ENCODE measurements at places on chromosomes 4 and X.

DNA sequence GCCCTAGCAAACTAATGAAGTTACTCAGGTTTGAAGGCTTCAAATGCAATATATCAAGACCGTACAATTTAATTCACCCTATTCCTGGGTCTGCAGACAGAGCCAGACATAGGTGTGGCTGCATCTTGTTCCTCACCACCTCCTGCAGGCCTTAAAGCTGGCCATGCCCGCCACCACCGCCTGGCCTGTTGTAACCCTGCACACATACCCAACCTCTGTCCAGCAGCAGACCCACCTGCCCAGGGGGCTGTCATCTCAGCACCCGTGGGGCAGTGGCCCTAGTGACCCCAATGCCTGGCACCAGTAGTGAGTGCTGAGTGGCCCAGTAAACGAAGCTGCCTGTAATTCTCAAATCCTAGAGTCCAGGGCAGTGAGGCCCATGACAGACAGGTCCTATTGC lies 40.7 kb downstream of the ZBTB49 start:
- no peak overlapping the region for H3K27ac ChIP-seq
- H3K36me3 ChIP-seq = no peaks in the 10 kb centered on the region
- H3K4me1 ChIP-seq = no peaks in the 10 kb centered on the region
- H3K4me3 ChIP-seq = no peak overlapping the region
- H3K27me3 ChIP-seq = no peaks in the 10 kb centered on the region

- H3K27me3 ChIP-seq = no peaks in the 10 kb centered on the region
- H3K36me3 ChIP-seq = no peaks in the 10 kb centered on the region
- H3K4me3 ChIP-seq = no peak overlapping the region
- H3K4me1 ChIP-seq = no peaks in the 10 kb centered on the region
- DNase-seq = no peak
- no peak overlapping the region for H3K27ac ChIP-seq
Measured at GRCh38 chrX:41435708-41436107, 11.4 kb upstream of the NYX start.

GRCh38 chr4:182537031-182537795 lies 294.0 kb downstream of the TENM3 start:
- no peak overlapping the region for H3K27ac ChIP-seq
- H3K36me3 ChIP-seq = no peaks in the 10 kb centered on the region
- H3K4me1 ChIP-seq = no peaks in the 10 kb centered on the region
- no peak for DNase-seq

GRCh38 chr4:2416564-2417225 lies 1.8 kb downstream of the ZFYVE28 start:
- H3K36me3 ChIP-seq = no peaks in the 10 kb centered on the region
- H3K27ac ChIP-seq = peak overlapping the region; percentile 75

DNA sequence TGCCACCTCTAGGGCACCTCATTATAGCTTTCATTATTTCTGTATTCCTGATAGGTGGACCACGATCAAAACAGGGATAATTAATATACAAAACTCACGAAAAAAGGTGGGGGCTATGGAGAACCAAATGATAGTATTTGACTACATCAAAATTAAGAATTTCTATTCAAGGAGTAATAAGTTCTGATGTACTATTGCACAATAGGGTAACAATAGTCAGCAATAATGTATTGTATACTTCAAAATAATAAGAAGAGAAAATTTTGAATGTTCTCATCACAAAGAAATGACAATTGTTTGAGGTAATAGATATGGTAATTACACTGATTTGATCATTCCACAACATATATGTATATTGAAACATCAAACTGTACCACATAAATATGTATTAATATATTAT lies 327.3 kb upstream of the TRAM1L1 start:
- no peaks in the 10 kb centered on the region for H3K4me1 ChIP-seq
- no peak for DNase-seq
- no peak overlapping the region for H3K4me3 ChIP-seq
- H3K27me3 ChIP-seq = no peaks in the 10 kb centered on the region

DNA sequence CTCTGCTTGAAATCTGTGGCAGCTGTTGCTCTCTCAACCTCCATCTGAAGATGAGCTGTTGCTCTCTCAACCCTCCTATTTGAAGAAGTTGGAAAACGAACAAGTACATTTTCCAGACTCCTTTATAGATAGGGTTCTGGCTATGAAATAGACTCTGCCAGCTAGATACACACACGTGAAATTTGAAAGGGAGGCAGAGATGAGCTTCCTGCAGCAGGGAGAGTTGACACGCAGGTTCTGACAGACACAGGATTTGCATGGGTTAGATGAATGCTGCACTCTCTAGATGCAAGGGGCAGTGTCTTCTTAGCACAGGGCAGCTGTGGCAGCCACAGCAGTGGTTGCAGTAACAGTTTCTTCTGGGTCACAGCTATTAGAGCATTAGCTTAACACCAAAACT lies 8.0 kb upstream of the PYURF start:
- H3K36me3 ChIP-seq = no peaks in the 10 kb centered on the region
- H3K4me3 ChIP-seq = no peak overlapping the region
- H3K27me3 ChIP-seq = no peaks in the 10 kb centered on the region
- peaks cover 4% of the 10 kb centered on the region for H3K4me1 ChIP-seq

- H3K27ac ChIP-seq = no peak overlapping the region
- H3K4me1 ChIP-seq = no peaks in the 10 kb centered on the region
- no peaks in the 10 kb centered on the region for H3K27me3 ChIP-seq
- H3K36me3 ChIP-seq = no peaks in the 10 kb centered on the region
- no peak overlapping the region for H3K4me3 ChIP-seq
Measured at GRCh38 chr4:127162741-127163140, 470.0 kb upstream of the INTU start.

DNA sequence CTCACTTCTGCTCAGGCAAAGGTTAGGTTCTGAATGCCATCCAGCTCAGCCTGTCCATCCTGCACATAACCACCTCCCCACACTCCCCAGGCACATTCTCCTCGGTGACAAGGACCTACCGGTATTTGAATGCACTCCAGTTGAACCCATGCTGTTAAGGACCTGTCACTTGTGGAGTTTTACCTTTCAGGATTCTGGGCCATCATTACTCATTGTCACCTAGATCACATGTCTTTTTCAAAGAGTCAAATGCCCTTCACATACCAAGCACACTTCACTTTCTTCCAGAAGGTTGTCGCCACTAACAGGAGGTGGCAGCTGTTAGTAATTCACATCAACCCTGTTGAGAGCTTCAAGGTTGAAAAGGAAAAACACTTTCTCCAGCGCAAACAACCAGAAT lies 218.3 kb downstream of the SOWAHB start:
- H3K27ac ChIP-seq = no peak overlapping the region
- no peaks in the 10 kb centered on the region for H3K27me3 ChIP-seq
- H3K4me3 ChIP-seq = no peak overlapping the region

- H3K27ac ChIP-seq = no peak overlapping the region
- H3K27me3 ChIP-seq = no peaks in the 10 kb centered on the region
- H3K4me3 ChIP-seq = no peak overlapping the region
- H3K4me1 ChIP-seq = no peaks in the 10 kb centered on the region
Measured at GRCh38 chr4:75432683-75433082, 81.5 kb downstream of the RCHY1 start.

DNA sequence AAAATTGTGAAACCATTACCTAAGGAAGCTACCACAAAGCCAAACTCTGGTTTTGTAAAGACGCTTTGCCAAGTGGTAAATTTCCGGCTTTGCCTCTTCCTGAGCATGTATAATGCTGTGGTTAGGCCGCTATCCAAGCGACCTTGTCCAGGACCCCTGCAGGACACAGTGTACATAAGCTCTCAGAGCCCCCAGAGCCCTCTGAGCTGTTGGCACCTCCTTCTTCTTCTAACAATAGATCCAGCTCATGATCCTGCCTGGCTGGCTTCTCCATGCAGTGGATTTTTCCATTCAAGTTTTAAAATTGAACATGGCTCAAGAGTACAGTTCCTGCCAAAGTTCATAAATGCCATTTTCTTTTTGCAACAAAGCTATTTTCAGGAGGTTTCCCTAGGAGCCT lies 326.7 kb downstream of the MAPK10 start:
- no peaks in the 10 kb centered on the region for H3K36me3 ChIP-seq
- H3K4me1 ChIP-seq = peaks cover 25% of the 10 kb centered on the region
- H3K27ac ChIP-seq = peak overlapping the region; percentile 62
- DNase-seq = no peak
- H3K4me3 ChIP-seq = no peak overlapping the region
- H3K27me3 ChIP-seq = no peaks in the 10 kb centered on the region

GRCh38 chrX:74458736-74459135 lies 37.4 kb downstream of the SLC16A2 start:
- H3K36me3 ChIP-seq = no peaks in the 10 kb centered on the region
- no peaks in the 10 kb centered on the region for H3K27me3 ChIP-seq
- H3K27ac ChIP-seq = no peak overlapping the region
- no peak overlapping the region for H3K4me3 ChIP-seq

- DNase-seq = no peak
- H3K27me3 ChIP-seq = no peaks in the 10 kb centered on the region
- no peaks in the 10 kb centered on the region for H3K36me3 ChIP-seq
- no peak overlapping the region for H3K4me3 ChIP-seq
- peaks cover 24% of the 10 kb centered on the region for H3K4me1 ChIP-seq
Measured at GRCh38 chr4:113955411-113955810, 24.0 kb downstream of the ARSJ start.

- no peak overlapping the region for H3K27ac ChIP-seq
- no peaks in the 10 kb centered on the region for H3K27me3 ChIP-seq
- no peak overlapping the region for H3K4me3 ChIP-seq
Measured at GRCh38 chr4:174815282-174815681, 13.8 kb downstream of the GLRA3 start.

GRCh38 chrX:18647621-18648020 lies 24.3 kb downstream of the RS1 start:
- no peak overlapping the region for H3K4me3 ChIP-seq
- no peaks in the 10 kb centered on the region for H3K36me3 ChIP-seq
- H3K27ac ChIP-seq = no peak overlapping the region
- no peaks in the 10 kb centered on the region for H3K4me1 ChIP-seq

GRCh38 chr4:15318621-15319348 lies 109.0 kb upstream of the C1QTNF7 start:
- H3K4me1 ChIP-seq = no peaks in the 10 kb centered on the region
- no peak overlapping the region for H3K27ac ChIP-seq
- no peaks in the 10 kb centered on the region for H3K27me3 ChIP-seq
- no peaks in the 10 kb centered on the region for H3K36me3 ChIP-seq
- no peak for DNase-seq

DNA sequence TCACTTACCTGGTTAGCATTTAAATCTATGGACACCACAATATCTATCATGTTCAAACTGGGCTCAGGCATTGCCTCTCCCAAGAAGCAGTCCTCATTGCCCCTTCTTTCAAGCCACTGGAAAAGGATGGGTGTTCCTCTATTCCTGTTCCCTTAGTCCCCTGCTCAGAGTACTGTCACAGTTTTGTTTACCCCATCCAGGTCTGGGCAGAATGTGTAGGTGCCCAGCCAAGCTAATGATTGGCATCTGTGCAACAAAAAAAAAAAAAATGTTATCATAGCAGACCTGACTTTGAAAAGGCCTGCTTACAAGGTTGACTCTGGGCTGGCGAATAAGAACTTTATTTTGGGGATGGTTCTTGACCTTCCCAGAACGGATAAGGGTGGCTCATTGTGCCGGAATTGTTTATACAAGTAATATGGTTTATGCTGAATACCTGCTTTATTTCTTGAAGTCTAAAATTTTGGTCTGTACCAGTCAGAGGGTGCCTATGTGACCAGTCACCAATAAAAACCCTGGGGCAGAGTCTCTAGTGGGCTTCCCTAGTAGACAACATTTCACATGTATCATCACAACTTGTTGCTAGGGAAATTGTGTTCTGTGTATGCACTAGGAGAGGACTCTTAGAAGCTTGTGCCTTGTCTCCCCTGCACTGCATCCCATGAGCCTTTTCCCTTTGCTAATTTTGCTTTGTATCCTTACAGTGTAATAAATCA lies 47.9 kb downstream of the JADE3 start:
- H3K4me3 ChIP-seq = no peak overlapping the region
- no peaks in the 10 kb centered on the region for H3K36me3 ChIP-seq
- no peaks in the 10 kb centered on the region for H3K27me3 ChIP-seq

GRCh38 chr4:148441986-148442831 lies at the start of gene NR3C2:
Gene NR3C2, minus strand, starts transcription at chr4:148442414.
- H3K27ac ChIP-seq = peak within 1 kb of the TSS; percentile 95
- H3K4me1 ChIP-seq = peaks cover 62% of the 10 kb centered on the region
- peaks cover 24% of the 10 kb centered on the region for H3K27me3 ChIP-seq
- H3K4me3 ChIP-seq = peak within 1 kb of the TSS; percentile 82

GRCh38 chr4:122453384-122453995 lies 3.0 kb downstream of the IL2 start:
- no peaks in the 10 kb centered on the region for H3K36me3 ChIP-seq
- no peak overlapping the region for H3K4me3 ChIP-seq
- no peaks in the 10 kb centered on the region for H3K4me1 ChIP-seq
- no peaks in the 10 kb centered on the region for H3K27me3 ChIP-seq
- DNase-seq = no peak

DNA sequence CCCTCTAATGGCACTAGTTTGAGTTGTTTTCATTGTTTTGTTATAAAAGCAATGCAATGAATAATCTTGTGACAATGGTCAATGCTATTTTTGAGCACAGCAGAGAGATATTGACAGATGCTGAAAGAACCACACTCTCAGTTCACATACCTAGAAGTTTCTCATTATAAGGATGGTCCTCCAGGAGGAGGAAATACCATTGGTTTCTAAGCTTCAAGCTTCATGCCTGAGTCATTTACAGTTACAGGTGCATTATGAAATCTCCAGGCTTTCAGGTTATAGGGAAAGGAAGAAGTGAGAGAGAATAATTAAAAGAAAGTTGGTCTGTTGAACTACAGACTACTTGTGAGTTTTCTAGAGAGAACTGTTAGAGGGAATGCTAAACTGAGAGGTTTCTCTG lies 75.3 kb downstream of the PWWP3B start:
- H3K4me1 ChIP-seq = no peaks in the 10 kb centered on the region
- H3K4me3 ChIP-seq = no peak overlapping the region

GRCh38 chr4:138307319-138307718 lies 65.2 kb upstream of the SLC7A11 start:
- no peaks in the 10 kb centered on the region for H3K27me3 ChIP-seq
- peaks cover 14% of the 10 kb centered on the region for H3K4me1 ChIP-seq
- H3K4me3 ChIP-seq = no peak overlapping the region

DNA sequence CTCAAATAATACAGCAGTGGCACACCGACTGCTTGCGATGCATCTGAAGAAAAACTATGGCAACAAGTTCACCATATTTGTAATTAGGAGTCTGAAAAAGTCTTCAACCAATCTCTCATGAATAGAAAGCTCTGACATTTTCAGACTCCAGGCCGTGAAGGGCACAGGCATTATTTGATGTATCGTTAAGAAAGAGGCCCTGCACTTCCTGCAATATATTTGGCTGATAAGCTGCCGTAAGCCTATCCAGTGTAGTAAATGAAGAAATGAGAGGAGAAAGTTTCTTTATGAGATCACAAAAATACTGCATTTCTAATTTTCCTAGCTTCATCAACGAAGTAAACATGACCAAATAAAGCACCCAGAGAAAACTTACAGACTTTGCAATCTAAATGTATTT lies 613.8 kb upstream of the TECRL start:
- no peaks in the 10 kb centered on the region for H3K36me3 ChIP-seq
- H3K4me1 ChIP-seq = no peaks in the 10 kb centered on the region
- no peak for DNase-seq
- H3K4me3 ChIP-seq = no peak overlapping the region
- H3K27ac ChIP-seq = no peak overlapping the region
- H3K27me3 ChIP-seq = no peaks in the 10 kb centered on the region

GRCh38 chrX:154797006-154797405 lies 8.3 kb downstream of the MPP1 start:
- peaks cover 4% of the 10 kb centered on the region for H3K4me1 ChIP-seq
- no peaks in the 10 kb centered on the region for H3K27me3 ChIP-seq
- no peaks in the 10 kb centered on the region for H3K36me3 ChIP-seq
- H3K27ac ChIP-seq = no peak overlapping the region

- no peaks in the 10 kb centered on the region for H3K36me3 ChIP-seq
- H3K4me1 ChIP-seq = peaks cover 48% of the 10 kb centered on the region
- DNase-seq = no peak
Measured at GRCh38 chr4:85745939-85746338, 271.0 kb downstream of the ARHGAP24 start.

GRCh38 chr4:175705407-175705806 lies 106.7 kb downstream of the GPM6A start:
- H3K4me1 ChIP-seq = no peaks in the 10 kb centered on the region
- no peaks in the 10 kb centered on the region for H3K27me3 ChIP-seq
- H3K36me3 ChIP-seq = no peaks in the 10 kb centered on the region
- no peak overlapping the region for H3K4me3 ChIP-seq
- no peak overlapping the region for H3K27ac ChIP-seq
- no peak for DNase-seq

All from esophagus squamous epithelium (tissue), 5 donors.